ENCODE measurements at places on chromosomes 7 and 10.

- no peak for DNase-seq
Measured at GRCh38 chr10:57294698-57295097, 933.6 kb upstream of the ZWINT start.

- no peak for DNase-seq
Measured at GRCh38 chr10:68301790-68302502, 29.9 kb upstream of the HNRNPH3 start.

DNA sequence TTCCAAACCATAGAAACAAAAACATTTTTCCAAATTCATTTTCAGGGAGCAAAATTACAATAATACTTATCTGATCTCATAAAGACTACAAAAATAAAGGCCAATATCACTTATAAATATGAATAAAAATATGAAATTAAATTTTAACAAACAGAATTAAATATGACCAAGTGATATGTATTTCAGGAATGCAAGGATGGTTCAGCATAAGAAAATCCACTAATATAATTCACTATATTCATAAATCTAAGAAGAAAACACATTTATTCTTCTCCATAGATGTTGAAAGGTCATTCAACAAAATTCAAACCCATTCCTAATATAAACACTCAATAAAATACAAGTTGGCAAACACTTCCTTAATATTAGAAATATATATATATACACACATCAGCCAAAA is 115.2 kb upstream of the TMEM168 start:
- no peak for DNase-seq

- DNase-seq = no peak
Measured at GRCh38 chr10:11742779-11743298, 657 bp downstream of the ECHDC3 start.
